ENCODE measurements at places on chromosomes 6 and 20.

- DNase-seq, result no peak
Measured at GRCh38 chr20:56380375-56380774, 11.6 kb downstream of the AURKA start.

- no peak for DNase-seq
Measured at GRCh38 chr20:10332656-10333415, 101.2 kb downstream of the MKKS start.

- peak; percentile 2 for DNase-seq
Measured at GRCh38 chr6:114735025-114735735, 392.4 kb upstream of the HS3ST5 start.

DNA sequence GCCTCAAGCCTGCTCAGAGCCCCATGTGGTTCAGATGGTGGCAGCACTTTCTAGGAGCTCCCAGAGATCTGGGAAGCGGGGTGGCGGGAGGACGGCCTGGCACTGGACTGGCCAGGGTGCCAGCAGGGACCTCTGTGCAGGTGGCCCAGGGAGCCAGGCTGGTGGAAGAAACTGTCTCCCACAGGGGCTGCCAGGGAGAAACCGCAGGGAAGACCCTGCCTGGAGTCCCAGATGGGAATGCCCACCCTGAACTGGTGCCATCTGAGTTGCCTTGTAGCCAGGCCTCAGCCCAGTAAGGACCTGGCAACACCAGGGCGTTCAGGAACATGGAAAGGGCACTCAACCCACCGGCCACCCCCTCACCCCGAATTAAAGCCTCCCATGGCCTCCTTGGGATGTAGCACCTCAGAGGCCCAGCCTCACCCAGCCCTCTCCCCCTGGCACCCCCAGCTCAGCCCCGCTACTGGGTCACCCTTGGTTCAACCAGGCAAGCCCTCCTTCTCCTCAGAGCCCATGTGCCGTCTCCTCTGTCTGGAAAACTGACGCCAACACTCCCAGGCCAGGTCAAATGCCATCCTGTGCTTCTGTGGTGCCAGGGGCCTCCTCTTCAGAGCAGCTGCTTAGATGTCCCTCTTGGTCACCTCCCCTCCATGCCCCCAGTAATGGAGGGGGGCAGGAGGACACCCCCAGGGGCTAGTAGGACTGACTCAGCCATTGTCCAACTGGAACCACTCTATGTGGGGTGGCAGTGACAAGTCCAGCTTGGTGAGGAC, 5.9 kb upstream of the C20orf144 start:
- no peak for DNase-seq

GRCh38 chr6:38302081-38302480, 337.6 kb downstream of the BTBD9 start:
- no peak for DNase-seq

DNA sequence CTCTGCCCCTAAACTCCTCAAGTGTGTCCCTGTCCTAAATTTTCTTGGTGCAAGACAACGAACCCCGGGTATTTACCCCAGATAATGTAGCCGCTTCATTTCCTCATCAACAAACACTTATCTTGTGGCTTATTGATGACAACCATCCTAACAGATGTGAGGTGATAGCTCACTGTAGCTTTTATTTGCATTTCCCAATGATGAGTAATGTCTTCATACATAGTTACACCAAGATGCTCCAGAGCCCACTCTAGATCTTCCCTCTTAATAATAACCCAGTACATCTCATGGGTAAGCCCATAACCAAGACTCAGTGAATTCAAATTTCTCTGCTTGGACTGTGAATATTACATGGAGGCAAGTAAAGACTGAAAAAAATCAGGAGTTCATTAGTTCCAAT, 48.2 kb upstream of the BEND6 start:
- DNase-seq, result no peak

GRCh38 chr6:142934106-142934505, 10.9 kb downstream of the HIVEP2 start:
- DNase-seq, result no peak

GRCh38 chr6:4420160-4420865, 284.9 kb upstream of the ECI2 start:
- no peak for DNase-seq

GRCh38 chr6:127053032-127053874, 65.2 kb upstream of the RSPO3 start:
- no peak for DNase-seq

DNA sequence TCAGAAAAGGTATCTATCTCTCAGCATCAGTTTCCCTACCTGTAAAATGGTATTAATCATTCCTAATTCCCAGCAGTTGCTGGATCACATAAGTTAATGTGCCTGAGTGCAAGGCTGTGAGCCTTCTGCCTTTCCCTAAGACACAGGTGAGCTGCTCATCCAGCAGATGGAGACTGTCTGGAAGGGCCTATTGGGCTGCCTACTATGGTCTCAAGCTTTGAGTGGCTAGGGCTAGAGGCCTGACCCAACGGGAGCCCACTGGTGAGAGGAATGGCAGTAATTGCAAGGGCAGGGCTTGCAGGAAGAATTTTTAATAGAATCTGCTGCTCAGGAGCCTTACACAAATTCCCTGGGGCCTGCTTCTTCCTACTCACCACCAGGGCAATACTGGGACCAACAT, 4.3 kb downstream of the KHDC1 start:
- DNase-seq, result no peak

- DNase-seq, result no peak
Measured at GRCh38 chr6:168376120-168376519, 56.5 kb upstream of the DACT2 start.

- DNase-seq, result no peak
Measured at GRCh38 chr6:97822632-97823031, 539.6 kb upstream of the MMS22L start.

DNA sequence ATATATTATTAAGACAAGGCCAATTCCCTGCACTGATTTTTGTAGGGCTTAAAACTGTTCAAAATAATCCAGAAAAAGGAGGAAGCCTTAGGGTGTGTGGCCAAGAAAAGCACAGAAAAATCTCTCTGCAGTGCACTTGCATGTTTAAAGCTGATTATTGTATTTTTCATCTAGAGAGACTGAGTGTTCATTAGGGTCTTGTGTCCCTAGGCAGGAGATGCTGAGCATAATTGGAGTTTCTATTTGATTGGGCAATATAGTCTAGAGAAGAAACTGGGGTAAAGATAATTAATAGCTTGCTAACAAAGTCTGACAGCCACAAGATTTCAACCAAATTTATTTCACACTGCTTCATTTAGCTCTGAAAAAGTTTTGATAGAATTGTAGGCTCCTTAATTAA, 2.4 kb downstream of the FLRT3 start:
- no peak for DNase-seq

- no peak for DNase-seq
Measured at GRCh38 chr20:34524426-34524825, 8.2 kb downstream of the DYNLRB1 start.

DNA sequence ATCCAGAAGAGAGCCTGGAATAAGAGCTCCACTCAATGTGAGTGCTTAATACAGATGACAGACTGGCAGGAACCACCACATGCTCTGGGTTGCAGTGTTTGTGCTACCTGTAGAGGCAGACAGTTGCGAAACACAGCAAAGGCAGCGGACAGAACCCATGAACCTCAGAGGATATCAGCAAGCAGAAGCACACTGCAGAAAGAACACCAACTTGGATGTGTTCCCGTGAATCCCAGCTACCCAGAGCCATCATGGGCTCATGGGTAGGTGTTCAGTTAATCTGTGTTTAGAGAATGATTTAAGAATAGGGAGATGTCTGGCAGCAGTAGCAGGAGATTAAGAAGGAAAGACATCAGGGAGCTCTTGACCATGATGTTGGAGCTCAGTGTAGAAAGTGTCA, 133.3 kb upstream of the FOXQ1 start:
- no peak for DNase-seq

DNA sequence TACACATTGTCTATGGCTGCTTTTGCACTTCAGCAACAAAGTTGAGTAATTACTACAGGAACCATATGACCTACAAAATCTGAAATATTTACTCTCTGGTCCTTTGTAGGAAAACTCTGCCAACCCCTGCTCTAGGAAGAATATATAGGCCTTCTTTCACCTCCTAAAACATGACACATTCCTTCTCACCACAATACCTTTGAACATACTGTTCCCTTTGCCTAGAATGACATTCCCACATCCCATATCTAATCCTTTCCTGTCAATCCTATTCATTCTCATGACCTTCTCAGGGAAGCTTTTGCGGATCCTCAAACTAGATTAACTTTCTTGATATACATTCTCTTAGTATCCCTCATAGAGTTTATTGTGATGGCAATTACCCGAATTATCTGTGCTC, 18.0 kb upstream of the NCOA6 start:
- DNase-seq, result no peak

DNA sequence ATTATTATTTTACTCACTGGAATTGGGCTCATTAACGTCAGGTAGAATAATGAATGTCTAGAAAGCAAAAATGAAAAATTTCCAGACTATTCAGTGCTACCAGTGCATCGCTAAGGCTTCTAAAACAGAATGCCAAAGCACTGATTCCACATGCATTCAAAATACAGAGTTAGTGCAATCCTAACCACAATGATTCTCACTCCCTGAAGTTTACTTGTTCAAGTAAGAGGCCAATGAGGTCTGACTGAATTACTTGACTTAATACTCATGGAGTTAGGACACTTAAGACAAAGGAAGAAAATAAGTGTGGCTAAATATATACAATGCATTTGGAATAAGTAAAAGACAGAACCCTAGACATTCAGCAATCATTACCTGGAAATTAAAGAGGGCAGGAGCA, 220.5 kb downstream of the PKHD1 start:
- DNase-seq, result no peak

DNA sequence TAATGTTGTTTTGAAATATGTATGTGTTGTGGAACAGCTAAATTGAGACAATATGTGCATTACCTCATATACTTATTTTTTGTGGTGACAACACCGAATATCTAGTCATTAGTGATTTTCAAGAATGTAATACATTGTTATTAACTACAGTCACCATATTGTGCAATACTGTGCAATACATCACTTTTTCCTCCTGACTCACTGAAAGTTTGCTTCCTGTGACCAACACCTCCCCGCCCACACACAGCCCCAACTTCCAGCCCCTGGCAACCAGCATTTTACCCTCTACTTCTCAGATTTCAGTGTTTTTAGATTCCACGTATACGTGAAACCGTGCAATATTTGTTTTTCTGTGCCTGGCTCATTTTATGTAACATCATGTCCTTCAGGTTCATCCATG, 627.9 kb downstream of the PRKN start:
- DNase-seq, result no peak

DNA sequence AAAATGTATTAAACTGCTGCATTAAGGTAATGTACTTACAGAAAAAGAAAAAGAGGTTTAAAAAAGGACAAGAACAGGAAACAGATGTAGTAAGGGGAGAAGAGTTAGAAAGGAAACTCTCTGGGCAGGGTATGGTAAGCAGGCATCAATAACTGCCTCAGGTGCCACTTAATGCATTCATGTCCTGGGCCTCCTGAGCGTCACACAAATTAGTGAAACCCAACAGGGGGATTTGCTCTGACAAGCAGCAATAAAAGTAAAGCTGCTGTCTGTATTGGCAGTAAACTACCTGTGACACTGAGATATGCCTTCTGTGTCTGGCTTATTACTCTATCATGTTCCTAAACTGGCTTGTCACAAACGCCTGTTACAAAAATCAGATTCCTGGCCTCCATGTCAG, 1.5 kb upstream of the EFHC1 start:
- DNase-seq, result no peak

DNA sequence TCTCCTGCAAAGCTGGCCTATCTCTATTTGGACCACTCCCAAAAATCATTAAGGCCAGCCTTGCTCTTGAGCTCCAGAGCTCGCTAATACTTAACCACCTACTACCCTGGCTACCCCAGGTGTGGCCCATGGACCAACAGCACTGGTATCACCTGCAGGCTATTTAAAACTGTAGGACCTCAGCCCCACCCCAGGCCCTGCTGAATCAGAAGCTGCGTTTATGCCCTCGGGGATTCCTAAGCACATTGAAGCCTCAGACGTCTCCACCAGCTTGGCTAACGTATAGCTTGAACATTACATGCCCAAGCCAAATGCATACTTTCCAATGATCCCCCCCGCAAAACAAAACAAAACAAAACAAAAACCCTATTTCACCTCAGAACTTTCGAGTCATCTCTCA, 19.7 kb upstream of the SPAG4 start:
- DNase-seq, result no peak

DNA sequence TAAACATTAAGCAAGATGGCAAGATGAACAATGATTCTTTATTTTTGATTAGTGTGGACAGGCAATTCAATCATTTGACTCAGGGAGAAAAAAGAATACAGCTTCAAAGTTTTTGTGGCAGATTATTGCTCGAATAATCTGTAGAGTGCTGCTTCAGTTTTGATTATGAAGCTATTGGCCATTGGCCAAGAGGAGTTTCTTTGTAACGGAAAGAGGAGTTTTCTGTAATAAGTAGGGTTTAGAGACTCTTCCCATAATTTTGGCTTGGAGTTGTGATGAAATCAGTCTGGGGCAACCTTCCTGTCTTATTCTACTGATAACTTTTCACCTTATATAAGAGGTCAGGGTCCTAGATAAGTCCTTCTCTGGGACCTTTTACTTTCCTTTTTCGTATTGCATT, 256.7 kb upstream of the RAB32 start:
- DNase-seq, result no peak

- peak; percentile 53 for DNase-seq
Measured at GRCh38 chr6:56021943-56022342, 146.6 kb upstream of the BMP5 start.

GRCh38 chr6:91498576-91498975, 911.7 kb upstream of the MAP3K7 start:
- DNase-seq, result no peak

DNA sequence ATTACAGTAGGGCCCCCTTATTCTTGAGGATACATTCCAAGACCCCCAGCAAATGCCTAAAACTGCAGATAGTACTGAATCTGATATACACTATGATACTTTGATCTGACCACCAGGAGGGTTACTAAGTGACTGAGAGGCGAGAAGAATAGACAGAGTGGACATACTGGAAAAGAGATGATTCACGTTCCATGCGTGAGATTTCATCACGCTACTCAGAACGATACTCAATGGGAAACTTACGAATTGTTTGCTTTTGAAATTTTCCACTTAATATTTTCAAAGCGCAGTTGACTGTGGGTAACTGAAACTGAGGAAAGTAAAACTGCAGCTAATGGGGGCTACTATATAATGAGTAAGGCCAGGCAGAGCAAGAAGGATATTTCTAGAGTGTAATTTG, 60.8 kb downstream of the STX11 start:
- DNase-seq, result no peak

DNA sequence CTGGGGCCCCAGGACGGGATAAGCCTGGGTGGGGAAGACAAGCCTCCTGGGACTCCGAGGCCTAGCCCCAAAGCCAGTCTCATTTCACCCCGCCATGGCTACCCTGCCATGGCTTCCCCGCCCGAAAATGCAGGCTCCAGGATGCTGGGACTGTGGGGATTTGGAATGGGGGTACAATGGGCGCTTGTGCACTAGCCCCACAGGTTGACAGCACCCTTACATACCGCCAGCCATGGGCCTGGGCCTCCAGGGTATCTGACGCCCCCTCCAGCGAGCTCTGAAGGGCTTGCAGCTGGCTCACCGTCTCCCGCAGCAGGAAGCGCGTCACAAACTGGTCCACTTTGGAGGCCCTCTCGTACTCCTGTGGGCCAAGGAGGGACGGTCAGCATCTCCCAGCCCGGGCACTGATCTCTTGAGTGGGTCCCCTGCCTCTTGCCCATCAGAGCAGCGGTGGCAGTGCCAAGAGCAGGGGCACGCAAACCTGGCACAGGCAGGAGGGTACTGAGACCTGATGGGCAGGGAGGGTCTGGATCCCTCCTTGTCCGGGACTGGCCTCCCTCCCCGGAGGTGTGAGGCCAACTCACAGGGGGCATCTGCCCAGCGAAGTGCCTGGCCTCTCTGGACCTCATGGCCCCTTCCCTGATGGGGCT, 2.0 kb upstream of the C20orf144 start:
- DNase-seq, result no peak
